ENCODE measurements at places on chromosomes 12 and 14.
A peak's percentile ranks its signal among the peaks of the same experiment; 100 is the strongest.

- no peak for DNase-seq
Measured at GRCh38 chr14:22271838-22272799, 316.9 kb downstream of the DAD1 start.

GRCh38 chr12:12202747-12203146, 64.1 kb downstream of the LRP6 start:
- DNase-seq: no peak

GRCh38 chr12:91460469-91460868, 277.9 kb upstream of the DCN start:
- no peak for DNase-seq

GRCh38 chr12:74579446-74579845, 41.8 kb downstream of the ATXN7L3B start:
- DNase-seq: no peak

DNA sequence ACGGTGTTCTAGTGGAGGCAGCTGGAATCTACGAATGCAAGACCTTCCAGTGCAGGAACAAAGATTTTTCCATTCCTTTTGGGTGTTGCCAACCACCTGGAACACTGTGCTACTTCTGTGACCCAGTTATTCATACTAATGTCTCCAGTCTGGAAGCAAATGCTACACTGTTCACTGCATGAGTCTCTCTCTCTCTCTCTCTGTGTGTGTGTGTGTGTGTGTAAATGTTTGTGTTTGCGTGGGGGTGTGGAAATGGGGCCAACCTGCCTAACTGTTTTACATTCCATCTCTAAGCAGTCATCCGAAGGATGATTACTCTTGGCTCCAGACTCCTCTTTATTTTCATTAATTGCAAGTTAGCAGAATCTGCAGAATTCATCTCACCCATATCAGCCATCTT, 29.9 kb upstream of the YBX3 start:
- no peak for DNase-seq

DNA sequence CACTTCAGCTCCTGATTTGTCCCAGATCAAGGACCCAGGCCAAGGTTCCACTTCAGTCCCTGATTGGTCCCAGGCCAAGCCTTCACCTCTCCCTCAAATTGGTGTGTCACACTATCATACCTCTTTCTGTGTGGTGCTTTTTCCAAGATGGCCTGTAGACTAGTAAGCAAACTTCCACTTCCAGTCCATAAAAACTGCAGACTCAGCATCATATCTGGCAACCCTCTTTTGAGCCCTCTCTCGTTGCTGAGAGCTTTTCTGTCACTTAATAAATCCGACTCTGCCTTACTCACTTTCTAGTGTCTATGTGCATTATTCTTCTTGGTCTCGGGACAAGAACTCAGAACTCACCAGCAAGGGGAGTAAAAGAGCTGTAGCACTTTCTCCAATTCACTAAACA, 1395.1 kb downstream of the LRFN5 start:
- DNase-seq: no peak

DNA sequence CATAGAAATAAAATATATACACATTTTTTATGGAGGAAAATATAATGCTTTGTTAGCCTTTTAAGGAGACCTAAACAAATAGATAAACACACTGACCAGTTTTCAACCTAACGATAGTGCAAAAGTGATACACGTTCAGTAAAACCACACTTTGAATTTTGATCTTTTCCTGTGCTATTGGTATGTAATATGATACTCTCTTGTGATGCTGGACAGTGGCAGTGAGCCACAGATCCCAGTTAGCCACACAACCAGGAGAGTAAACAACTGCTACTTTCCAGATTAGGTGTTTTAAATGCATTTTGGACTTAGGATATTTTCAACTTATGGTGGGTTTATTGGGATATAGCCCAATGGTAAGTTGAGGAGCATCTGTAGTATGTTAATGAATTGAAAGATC, 243.1 kb downstream of the ERC1 start:
- DNase-seq: no peak

- no peak for DNase-seq
Measured at GRCh38 chr12:112439769-112440168, 21.0 kb downstream of the PTPN11 start.

GRCh38 chr14:60327447-60328331, 78.7 kb downstream of the PPM1A start:
- DNase-seq: peak; percentile 4

DNA sequence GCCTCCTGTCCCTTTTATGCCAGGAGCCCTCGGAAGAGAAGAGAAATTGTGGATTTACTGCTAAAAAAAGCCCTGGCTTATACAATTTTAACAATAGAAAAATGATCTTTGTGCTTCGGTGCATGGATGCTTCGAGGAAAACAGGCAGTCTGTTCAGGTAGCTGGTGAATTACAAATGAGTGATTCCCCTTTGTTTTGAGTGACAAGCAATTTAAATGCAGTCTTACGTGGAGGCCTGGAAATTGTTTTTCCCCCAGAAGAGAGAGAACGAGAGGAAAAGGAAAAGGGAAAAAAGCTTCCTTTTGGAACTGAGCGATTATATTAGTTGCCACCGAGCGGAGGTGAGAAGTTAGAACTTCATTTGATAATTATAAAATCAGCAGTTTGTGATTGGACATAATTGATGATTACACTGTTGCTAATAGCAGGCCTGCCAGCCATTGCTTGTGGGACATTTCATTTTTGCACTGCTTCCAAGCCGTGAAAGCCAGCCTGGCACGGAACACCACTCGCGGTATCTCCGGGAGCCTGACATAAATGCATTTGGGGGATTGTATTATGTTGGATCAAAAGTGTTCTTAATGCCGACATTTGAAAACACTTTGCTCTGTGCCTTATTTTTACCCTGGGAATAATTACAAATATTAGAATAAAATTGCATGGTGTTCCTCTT, 117.7 kb downstream of the PHETA1 start:
- no peak for DNase-seq

- no peak for DNase-seq
Measured at GRCh38 chr14:99245564-99246511, 26.2 kb downstream of the BCL11B start.

DNA sequence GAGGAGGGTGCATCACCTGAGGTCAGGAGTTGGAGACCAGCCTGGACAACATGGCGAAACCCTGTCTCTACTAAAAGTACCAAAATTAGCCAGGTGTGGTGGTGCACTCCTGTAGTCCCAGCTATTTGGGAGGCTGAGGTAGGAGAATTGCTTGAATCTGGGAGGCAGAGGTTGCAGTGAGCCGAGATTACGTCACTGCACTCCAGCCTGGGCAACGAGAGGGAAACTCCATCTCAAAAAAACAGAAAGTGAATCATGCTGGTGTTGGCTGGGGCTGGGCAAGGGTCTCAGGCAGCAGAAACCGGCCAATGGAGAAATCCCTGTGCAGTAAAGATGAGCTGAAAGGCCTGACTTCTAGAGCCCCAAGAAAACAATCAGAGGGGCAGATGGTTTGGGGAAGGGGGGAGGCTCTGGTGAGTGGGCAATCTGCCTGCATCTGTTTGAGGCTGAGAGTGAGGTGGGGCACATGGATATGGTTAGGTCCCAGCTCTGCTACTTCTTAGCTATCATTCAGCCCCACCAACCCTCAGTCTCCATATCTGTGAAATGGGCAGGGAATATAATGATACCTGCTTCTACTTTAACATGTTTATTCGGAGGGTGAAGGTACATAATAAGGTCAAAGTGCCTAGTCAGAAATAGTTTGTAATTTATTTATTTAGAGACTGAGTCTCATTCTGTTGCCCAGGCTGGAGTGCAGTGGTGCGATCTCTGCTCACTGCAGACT, 21.3 kb upstream of the COX6A1 start:
- no peak for DNase-seq

GRCh38 chr12:52356762-52357580, 10.3 kb downstream of the KRT85 start:
- DNase-seq: no peak

- no peak for DNase-seq
Measured at GRCh38 chr12:7645395-7646177, 20.1 kb downstream of the APOBEC1 start.

DNA sequence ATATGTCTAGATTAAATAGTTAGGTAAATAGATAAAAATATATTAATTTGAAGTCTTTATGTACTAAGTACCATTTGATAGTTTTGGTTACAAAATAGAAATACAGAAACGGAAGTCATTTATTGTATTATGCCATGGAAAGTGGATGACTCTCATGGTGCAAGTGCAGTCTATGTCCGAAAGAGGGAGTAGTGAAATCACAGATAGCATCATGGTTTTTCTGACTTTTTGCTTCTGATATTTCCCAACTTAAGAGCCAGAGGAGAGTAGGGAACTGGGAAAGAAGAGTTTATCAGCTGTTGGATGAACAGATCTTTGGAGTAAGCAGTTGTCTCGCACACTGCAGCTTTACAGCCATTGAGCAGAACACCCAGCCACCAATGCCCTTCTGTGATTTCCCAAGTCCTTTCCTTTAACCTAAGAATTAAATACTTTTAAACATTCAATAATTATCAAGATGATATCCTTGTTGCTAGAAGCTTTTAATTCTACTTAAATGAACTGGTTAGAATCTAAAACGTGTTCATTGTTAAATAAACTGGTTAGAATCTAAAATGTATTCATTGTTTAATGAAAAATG, 18.4 kb upstream of the SRGAP1 start:
- DNase-seq: no peak

DNA sequence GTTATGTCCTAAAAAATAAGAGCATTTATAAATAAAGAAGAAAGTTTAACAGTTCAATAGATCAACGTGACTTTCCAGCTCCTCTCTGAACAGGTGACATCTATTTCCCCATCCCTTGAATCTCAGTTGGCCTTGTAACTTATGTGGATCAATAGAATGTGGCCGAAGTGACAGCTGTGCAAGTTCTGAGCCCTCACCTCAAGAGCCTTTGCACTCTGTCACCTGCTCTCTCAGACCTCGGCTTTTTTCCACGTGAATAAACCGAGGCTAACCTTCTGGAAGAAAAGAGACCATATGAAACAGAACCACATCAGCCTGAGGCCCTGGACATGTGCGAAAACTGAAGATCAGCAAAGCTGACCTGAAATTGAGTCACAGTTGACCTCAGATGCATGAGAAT, 253.0 kb downstream of the DAD1 start:
- no peak for DNase-seq

- DNase-seq: no peak
Measured at GRCh38 chr14:93976477-93977057, at the start of gene ASB2. TSS of gene ASB2 (minus strand) at chr14:93976570. CDS start at chr14:93964539, 12,031 bp downstream.

GRCh38 chr14:42806909-42807315, 1200.2 kb downstream of the LRFN5 start:
- DNase-seq: no peak

- DNase-seq: no peak
Measured at GRCh38 chr14:69500736-69501135, 16.2 kb downstream of the PLEKHD1 start.

- no peak for DNase-seq
Measured at GRCh38 chr14:98293576-98293975, 978.4 kb downstream of the BCL11B start.

GRCh38 chr12:51898937-51899336, 8.4 kb upstream of the ACVRL1 start:
- DNase-seq: no peak

- no peak for DNase-seq
Measured at GRCh38 chr12:53414756-53415417, 8.8 kb upstream of the AMHR2 start.

GRCh38 chr12:122206111-122206881, 2.8 kb downstream of the B3GNT4 start:
- no peak for DNase-seq

- DNase-seq: no peak
Measured at GRCh38 chr12:105324704-105325103, 5.8 kb upstream of the C12orf75 start.

DNA sequence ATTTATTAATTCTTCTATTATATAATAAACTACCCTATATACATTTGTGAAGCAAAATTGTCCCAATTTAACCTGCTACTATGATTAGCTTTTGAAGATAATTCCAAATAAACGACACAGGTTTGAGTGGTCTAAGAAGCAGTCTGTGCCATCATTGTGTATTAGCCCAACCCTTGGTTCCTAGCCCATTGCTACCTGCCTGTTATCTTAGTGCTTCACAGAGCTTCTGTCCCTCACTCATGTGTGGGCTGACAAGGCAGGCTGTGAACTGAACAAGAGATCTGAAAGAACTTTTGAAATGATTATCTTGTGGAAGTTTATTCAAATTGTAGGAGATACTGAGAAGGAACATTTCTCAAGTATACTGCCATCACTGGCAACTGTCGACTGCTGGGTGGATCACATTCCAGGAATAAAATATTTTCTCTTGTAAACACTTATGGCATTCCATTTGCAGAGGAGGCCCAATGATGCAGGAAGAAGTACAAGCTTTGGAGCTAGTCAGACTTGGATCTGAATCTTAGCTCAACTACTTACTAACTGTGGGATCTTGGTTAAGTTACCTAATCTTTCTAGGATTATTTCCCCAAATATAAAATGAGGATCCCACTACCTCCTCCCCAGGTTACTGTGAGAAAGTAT, 7.8 kb upstream of the MTERF2 start:
- no peak for DNase-seq

GRCh38 chr14:51004801-51005526, 60.7 kb upstream of the PYGL start:
- DNase-seq: no peak

DNA sequence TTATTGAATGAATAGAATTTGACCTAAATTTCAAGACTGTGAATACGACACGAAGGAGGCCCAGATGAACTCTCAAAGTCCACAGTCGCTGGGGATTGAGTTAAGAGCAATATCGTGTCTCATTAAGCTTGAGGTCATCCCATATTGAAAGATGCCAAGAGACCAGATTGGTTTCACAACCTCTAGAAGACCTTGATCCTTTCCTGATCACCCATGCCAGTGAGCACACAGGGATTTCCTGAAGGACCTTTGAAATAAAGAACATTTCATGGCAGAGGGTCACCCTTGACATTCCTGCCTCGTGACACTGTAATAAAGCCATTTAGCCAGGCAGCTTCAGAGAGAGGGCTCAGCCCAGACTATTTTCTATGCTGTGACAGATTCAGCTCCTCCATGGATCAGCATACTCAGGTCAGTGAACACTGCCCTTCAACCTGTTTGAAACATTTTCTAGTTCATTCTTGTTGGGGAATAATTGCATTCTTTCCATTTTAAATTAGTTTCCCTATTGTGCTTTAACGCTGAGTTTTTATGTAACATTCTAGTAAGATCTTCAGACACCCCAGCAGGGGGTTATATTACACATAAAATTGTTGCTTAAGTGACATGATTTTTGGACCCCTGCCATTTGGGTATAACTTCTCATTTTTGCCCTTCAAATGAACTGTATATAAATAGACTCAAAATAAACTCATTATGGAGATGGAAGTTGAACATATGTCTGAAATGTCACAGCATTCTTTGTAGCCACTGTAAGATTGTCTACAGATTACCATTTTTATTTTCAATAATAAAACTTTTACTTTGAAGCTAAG, 213.2 kb downstream of the C12orf50 start:
- no peak for DNase-seq

All from activated CD4-positive, alpha-beta T cell treated with anti-CD3 and anti-CD28 coated beads, Interleukin-2, amount 50 U/mL, for 24 hours (primary cell).